ENCODE measurements at places on chromosomes 5 and 9.

- DNase-seq: no peak
Observed at GRCh38 chr5:119398727-119399466, 43.1 kb downstream of the TNFAIP8 start.

DNA sequence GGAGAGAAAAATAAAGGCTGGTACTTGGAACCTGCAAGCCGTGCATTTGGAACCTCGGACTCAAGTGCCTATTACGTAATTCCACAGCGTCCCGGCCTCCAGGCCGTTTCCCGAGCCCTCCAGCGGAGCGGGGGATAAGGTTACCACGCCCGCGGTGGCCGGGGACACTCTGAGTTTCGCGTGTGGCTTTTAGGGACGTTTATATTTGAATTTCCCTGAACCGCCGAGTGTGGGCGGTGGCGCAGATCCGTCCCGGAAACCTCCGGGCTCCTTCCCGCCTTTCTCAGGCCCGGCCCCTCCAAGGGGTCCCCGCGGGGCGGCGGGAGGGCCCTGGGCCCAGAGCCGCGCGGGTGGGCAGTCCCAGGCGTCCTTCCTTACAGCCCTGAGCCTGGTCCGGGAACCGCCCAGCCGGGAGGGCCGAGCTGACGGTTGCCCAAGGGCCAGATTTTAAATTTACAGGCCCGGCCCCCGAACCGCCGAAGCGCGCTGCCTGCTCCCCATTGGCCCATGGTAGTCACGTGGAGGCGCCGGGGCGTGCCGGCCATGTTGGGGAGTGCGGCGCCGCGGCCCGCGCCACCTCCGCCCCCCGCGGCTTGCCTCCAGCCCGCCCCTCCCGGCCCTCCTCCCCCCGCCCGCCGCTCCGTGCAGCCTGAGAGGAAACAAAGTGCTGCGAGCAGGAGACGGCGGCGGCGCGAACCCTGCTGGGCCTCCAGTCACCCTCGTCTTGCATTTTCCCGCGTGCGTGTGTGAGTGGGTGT is at the start of gene LMNB1:
Gene LMNB1, plus strand, starts transcription at position 638 of the 758 bp plus-strand sequence. CDS start 373 bp downstream, outside the sequence.
- peak; percentile 47 for DNase-seq

- DNase-seq: no peak
Observed at GRCh38 chr5:96687812-96688453, 25.8 kb downstream of the CAST start.

- DNase-seq: no peak
Observed at GRCh38 chr9:136052991-136053756, 41.9 kb downstream of the NACC2 start.

DNA sequence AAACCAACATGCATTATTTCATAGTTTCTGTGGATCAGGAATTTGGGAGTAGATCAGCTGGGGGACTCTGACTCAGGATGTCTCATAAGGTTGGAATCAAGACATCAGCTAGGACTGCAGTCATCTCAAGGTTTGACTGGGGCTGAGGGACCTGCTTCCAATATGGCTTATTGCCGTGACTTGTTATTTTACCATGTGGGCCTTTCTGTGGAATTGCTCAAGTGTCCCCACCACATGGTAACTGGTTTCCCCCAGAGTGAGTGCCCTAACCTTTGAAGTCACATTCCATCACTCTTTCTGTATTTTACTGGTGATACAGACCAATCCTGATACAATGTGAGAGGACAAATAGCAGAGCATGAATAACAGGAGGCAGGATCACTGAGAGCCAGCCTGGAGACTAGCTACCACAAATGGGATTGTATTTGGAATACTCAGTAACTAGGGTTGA is 70.2 kb upstream of the ELL2 start:
- peak; percentile 72 for DNase-seq

DNA sequence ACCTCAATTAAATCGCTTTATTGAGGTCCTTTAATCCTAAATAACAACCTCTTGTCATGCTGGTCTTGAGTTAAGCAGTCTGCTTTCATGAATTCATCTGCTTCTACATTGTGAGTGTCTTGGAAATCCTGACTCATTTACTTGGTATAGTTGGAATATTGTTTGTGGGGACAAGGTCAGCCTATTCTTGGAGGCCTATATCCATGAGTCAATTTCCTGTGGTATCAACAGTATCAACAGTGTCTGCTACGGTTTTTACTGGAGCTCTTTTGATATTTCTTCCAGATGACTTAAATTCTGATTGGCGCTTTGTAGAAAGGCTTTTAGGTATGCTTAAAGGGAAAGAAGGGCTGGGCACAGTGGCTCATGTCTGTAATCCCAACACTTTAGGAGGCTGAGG is 71.2 kb upstream of the PARP8 start:
- DNase-seq: peak; percentile 65

DNA sequence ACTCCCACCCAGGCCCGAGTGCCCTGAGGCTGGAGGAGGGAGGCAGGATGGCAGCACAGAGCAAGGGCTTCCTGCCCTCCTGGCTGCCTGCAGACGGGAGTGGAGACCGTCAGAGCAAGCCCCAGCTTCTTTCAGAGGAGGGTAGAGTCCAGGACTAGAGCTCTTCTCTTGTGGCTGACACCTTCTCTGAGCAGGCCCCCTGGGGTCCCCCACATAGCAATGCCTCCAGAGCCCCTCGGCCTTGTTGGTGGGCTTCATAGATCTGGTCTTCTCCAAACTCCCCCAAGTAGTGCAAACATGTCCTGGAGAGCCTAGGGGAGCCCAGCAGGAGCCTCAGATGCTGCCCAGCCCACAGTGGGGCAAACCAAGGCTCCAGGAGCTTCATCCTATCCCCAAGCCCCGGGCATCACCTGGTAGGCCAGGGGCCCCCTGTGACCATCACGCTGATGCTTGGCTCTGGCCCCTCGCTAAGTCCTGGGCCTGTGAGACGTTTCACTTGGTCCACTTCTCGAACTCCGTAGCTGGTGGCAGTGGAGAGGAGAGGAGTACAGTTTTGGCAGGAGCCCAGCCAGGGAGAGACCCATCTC is 2.0 kb downstream of the MZB1 start:
- no peak for DNase-seq

- no peak for DNase-seq
Observed at GRCh38 chr9:4537581-4537980, 47.3 kb downstream of the SLC1A1 start.

DNA sequence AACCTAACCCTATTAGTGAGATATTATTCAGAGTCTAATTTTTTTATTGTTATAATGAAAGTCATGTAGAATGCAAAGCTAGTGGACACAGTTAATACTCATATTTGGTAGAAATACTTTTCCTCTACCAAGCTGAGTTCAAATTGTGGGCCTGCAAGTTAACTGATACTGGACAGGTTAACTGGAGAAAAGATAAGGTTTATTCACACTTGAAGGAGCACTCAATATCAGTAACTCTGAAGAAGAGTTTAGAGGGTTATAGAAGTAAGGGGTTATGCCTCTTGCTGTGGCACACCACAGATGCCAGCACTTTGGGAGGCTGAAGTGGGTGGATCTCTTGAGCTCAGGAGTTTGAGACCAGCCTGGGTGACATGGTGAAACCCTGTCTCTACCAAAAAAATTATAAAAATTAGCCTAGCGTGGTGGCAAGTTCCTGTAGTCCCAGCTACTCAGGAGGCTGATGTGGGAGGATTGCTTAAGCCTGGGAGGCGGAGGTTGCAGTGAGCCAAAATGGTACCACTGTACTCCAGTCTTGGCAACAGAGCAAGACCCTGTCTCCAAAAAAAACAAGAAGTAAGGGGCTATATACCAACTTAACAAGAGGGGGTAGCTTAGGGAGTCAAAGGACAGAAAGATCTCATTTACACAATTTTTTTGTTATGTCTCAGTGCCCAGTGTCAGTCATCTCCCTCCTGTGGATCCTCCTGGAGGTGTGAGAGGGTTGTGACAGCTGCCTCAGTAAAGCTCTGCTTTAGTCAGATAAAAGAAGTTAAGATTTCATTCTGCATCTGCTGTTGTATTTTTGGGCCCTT is 121.2 kb upstream of the GRHPR start:
- DNase-seq: no peak

- DNase-seq: no peak
Observed at GRCh38 chr9:130942679-130943078, 3.6 kb upstream of the FIBCD1 start.

DNA sequence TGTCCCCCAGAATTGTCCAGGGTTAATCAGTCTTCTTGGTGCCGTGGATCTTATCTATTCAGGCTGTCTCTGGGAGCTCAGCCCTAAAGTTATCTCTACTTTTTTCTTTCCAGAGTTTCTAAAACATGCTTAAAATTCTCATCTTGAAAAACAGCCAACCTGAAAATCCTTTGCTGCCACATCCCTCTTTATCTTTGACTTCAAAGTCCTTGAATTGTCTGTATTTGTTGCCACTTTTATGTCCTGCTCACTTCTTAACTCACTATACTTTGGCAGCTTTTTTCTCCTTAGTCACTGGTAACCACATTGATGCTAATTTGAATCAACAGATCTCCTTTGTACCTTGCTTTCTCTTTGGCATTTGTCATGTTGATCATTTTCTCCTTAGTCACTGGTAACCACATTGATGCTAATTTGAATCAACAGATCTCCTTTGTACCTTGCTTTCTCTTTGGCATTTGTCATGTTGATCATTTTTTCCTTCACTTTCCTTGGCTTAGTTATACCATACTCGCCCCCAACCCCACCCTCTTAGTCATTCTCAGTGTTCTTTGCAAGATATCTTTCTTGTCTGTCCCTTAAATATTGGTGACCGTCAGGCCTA is 8.5 kb downstream of the DMXL1 start:
- DNase-seq: no peak

- DNase-seq: no peak
Observed at GRCh38 chr5:16326137-16326536, 139.5 kb downstream of the ZNF622 start.

DNA sequence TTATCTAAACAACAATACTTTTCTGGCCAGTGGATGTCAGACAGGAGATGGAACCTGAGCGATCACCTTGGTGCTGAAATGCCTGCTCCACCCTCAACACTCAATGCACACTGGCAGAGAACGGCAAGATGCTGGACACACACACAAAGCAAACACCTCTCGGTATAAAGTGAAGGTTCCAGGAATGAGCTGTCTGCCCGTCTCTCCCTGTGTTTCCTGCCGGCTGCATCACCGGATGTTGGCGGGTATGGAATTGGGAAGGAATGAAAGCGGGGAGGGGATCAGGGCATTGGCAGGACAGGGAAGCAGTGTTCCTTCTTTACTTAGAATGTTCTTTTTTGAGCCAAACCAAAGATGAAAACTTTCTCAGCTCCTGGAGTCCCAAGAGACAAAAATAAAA is 59.2 kb downstream of the MED10 start:
- DNase-seq: no peak

DNA sequence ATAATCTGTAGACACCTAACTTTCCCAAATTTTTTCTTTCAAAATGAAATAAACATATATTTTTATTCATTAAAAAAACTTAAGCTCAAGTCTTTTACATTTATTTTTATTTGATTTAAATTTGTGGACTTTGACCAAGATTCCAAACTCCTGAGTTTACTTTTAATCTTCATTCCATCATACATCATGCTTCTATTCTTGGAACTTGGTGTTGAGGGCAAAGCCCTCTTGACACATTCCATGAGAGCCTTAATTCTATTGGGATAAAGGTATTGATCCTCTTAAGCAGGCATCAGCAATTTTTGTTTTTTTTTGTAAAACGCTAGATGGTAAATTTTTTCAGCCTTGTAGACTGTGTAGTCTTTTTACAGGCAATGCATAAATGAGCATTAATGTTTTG is 53.6 kb downstream of the FBXO4 start:
- no peak for DNase-seq

- DNase-seq: no peak
Observed at GRCh38 chr5:177361418-177362291, 3.9 kb downstream of the RGS14 start.

DNA sequence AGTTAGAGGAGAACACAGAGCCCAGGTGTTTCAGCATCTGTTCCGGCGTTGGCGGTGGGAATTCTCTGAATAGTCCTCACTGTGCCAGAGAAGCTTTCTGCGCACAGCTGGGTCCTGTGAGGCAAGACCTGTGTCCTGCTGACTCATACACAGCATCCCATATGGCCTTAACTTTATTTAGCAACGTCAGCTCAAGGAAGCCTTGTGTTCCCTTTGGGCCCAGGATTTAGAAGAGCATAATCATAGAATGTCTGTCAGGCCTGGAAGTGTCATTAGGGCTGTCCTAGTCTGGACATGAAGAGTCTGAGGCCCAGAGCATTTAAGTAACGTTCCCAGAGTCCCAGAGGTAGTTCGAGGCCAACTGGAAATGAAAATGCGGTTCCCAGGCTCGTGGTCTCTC is 188.6 kb upstream of the DMRT1 start:
- DNase-seq: no peak

- DNase-seq: no peak
Observed at GRCh38 chr5:17018871-17019270, 82.8 kb upstream of the MYO10 start.

GRCh38 chr5:61348447-61348846 is 16.4 kb downstream of the ZSWIM6 start:
- DNase-seq: no peak

DNA sequence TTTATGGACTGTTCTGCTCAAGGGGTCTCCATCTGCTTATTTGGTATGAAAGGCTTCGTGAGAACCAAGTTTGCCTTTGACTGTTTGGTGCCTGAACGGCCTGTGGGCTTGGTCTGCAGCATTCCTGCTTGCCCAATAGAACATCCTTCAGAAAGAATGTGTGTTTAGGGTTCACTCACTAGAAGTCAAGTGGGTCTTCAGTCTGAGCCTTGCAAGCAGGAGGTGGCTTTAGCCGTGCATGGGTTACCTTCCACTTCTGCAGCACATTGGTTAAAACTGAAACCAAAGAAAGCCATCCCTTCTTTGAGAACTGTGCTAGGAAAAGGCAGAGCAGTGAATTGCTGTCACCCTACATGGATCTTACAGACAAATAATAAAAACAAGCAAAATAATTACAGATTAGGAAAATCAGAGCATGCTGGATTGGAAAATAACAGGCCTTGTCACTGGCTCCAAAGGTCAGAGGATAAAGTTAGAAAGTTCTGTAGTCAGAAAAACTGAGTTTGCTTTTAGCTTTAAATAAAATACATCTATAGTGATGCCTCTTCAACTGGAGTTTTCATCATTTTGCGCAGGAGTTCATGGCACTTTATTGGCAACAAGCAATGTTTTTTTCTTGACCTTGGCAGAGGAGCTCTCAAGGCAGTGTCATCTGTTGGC is 16.6 kb downstream of the WWC1 start:
- no peak for DNase-seq

- DNase-seq: no peak
Observed at GRCh38 chr5:130295235-130295634, 391.0 kb downstream of the CHSY3 start.

All from non-pigmented ciliary epithelial cell (primary cell).